ENCODE measurements at places on chromosomes 11 and 22.

- no peak for DNase-seq
Measured at GRCh38 chr22:41117127-41117965, 25.0 kb downstream of the EP300 start.

DNA sequence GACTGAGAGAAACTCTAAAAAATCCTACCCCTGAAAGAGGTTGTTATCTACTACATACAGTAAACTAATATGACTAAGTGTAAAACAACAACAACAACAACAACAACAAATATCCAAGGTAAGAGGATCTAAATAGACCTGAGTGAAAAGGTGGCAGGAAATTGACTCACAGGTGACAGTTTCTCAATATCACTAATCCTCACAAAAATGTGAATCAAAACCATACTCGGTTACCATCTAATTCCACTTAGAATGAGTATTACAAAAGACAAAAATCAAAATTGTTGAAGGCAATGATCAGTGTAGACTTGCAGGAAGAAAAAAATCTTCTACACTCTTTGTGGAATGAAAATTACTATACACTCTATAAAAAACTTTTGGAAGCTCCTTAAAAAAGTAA is 17.5 kb downstream of the RGL4 start:
- DNase-seq = no peak

DNA sequence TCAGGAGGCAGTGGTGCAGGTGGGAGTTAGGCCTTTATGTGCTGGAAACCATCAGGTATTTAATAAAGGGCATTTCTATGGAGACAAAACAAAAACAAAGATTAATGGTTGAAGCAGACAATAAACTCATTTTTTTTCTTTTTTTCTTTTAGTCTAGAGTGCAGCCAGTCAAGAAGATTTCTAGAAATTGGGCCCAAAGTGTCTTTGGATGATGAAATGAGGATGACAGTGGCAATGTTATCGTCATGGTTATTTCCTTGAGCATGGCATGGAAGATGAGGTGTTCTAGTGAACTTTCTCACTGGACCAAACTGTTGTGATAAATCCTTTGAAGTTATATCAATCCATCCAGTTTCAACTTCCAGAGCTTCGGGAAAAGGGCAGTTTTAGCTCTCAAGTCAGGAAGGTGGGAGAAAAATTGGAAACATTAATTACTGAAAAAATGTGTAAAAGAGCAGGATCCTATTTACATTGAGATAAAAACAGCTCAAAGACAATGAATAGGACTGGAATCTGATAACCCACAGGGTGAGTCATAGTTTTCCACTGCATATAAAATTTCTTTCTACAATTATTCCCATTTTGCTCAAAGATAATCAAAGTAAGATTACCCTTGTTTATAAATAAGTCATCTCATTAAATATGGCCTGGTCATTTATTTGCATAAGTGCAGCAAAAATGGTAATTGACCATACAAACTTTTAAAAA is 33.0 kb downstream of the PRR5L start:
- DNase-seq = no peak

DNA sequence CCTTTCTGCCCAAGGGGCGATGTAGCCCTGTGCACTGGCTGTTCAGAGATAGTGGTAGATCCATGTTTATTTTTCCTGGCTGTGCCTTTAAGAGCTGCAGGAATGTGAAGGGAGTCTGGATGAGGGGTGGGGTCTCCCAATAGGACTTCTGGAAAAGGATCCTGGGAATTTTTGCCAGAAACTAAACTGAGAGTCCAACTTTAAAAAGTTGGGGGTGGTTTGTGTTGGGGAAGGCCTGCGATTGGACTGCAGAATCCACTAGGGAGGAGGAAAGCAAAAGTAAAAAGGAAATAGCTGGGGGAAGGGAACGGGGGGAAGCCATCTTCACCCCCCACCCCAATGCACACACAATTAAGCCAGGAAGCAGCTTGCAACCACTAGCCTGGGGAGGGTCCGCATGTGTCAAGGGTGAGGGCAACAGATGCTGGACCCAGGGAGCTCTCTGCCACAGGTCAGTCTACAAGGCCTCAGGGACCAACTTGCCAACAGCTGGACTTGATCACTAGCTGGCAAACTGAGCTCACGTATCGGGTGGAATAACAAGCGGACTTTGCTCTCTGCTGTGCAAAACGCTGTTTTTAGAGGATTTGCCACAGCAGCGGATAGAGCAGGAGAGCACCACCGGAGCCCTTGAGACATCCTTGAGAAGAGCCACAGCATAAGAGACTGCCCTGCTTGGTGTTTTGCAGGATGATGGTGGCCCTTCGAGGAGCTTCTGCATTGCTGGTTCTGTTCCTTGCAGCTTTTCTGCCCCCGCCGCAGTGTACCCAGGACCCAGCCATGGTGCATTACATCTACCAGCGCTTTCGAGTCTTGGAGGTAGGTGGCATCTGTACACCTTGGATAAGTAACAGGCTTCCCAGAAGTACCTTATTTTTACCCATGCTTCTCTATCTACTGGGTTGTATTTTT is at the start of gene OLFML1:
Gene OLFML1 (plus strand): TSS at position 321 of the 912 bp plus-strand sequence. CDS start 370 bp downstream, at position 691.
- no peak for DNase-seq

DNA sequence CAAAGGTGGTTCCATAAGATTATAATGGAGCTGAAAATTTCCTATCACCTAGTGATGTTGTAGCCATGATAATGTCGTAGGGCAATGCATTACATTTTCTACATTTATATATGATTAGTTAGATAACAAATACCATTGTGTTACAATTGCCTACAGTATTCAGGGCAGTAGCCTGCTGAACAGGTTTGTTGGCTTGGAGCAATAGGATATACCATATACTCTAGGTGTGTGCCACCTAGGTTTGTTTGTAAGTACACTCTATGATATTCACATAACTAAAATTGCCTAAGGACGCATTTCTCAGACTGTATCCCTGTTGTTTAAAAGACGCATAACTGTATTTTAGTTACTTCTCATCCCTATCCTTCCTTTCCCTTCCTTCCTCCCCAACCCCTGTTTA is 13.6 kb downstream of the PLEKHB1 start:
- no peak for DNase-seq

DNA sequence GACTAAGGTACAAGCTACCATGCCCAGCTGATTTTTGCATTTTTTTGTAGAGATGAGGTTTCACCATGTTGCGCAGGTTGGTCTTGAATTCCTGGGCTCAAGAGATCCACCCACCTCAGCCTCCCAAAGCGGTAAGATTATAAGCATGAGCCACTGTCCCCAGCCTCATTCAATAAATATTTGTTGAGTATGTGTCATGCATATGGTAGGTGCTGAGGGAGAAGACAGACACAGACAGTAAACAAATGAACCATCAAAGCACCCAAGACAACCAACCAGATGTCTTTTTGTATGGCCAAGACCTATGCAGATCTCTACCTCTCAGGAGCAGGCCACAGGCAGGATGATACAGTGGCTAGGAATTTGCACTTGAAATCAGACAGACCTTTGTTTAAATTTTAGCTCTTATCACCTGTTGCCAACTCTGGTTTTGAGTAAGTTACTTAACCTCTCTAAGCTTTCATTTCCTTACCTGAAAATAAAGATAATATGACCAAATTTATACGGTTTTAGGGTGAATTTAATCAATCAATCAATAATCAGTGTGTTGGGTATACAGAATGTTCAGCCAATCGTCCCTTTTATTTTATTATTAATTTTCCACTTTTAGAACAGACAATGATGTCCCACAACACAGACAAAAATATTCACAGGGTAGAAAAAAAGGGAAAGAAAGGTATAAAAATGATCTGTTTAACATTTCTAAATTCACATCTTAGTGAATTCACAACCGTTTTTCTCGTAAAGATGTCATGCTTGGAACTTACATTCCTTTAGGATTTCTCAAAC is 128.2 kb downstream of the SGSM3 start:
- no peak for DNase-seq

DNA sequence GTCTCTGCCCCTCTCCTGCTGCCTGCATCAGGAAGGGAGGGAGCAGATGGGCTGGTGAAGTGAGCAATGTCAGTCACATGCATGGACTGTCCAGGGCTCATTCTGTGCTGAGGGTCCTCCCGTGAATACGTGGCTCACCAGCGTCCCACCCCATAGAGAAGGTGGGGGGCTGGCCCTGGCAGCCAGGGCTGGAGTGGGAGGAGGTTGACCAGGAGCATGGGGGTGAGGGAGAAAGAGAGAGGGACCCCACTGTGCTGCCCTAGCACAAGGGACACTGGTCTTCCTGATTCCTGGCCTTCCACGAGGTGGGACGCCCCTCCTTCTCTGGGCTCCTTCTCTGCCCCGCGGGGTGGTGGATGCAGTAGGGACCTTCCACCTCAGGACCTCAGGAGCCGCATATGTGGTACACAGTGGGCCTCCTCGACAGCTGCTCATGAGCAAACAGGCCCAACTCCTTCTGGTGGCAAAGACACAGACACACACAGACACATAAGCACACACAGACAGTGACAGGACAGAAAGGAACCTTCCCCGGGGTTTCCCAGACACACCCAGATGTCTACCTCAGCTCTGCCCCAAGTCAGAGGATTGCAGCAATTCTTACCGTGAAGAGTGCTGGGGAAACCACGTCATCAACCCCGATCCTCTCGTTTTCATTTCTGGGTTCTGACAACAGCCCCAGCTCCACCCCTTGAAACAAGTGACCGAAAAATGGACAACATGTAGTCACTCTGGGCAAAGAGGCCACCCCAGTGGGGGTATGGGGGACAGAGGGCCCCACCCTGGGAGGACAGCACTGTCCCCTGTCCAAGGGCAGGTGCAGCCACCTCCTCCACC is 3.6 kb upstream of the APOBEC3A start:
- no peak for DNase-seq

DNA sequence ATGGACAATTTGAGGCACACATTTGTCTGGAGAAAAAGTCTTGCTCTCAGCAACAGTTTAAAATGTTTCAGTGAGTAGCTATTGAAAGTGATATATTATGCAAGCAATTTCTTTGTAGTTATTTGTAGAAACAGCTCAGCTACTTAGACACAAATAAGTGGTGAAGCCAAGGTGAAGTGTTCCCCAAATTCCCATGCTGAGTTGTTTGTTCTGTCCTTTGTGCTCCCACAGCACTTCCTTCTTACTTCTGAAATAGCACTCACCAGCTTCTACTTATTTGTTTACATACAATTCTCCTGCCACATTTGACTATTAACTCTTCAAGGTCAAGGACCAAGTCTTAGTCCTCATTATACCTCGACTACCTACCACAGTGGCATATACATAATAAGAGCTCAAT is 638.6 kb upstream of the LRRC4C start:
- DNase-seq = no peak

- peak; percentile 32 for DNase-seq
Measured at GRCh38 chr11:5004424-5005274, 10.0 kb downstream of the OR51L1 start.

GRCh38 chr11:88174709-88175568 is at the start of gene RAB38:
Gene RAB38, minus strand, starts transcription at chr11:88175443. Its CDS starts 59 bp downstream, at chr11:88175384.
- no peak for DNase-seq

GRCh38 chr11:100878474-100878873 is 191.4 kb downstream of the ARHGAP42 start:
- DNase-seq = no peak

DNA sequence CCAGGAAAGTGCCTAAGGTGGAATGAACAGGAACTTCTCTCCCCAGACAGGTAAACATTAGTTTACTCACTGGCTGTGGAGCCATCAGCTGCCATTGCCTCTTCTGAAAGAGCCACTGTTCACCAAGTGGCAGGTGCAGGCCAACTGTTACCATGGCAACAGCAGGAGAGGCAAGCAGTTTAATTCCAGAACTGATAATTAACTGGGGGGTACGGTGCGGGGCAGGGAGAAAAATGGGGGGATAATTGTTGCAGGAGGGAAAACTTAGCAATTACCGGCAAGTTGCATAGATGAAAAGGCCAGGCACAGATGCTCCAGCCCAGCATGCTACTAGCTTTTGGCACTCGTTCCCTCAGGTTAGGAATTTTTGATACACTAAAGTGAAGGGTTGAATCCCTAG is 85.1 kb downstream of the TRIM44 start:
- DNase-seq = no peak

DNA sequence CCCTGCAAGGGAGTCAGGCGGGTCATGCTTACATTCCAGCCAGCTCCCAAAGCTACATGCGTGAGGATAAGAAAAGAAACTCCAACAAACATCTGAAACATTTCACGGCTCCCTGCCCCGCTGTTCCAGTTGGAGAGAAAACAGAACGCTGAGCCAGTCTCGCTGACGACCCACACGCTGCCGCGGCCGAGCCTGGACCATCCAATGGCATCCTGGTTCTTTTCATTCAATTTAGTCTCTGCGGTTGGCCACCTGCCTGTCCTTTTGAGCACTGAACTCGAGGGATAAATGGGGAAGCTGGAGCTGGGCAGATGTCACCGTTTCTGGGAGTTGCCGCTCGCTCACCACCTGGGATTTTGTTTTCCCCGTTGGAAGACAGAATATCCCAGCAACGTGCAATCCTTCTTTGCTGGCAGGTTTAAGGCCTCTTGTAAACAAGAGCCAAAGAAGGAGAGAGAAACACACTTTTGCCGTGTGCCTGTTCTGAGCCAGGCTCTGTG is 45.3 kb upstream of the SHISAL1 start:
- no peak for DNase-seq

DNA sequence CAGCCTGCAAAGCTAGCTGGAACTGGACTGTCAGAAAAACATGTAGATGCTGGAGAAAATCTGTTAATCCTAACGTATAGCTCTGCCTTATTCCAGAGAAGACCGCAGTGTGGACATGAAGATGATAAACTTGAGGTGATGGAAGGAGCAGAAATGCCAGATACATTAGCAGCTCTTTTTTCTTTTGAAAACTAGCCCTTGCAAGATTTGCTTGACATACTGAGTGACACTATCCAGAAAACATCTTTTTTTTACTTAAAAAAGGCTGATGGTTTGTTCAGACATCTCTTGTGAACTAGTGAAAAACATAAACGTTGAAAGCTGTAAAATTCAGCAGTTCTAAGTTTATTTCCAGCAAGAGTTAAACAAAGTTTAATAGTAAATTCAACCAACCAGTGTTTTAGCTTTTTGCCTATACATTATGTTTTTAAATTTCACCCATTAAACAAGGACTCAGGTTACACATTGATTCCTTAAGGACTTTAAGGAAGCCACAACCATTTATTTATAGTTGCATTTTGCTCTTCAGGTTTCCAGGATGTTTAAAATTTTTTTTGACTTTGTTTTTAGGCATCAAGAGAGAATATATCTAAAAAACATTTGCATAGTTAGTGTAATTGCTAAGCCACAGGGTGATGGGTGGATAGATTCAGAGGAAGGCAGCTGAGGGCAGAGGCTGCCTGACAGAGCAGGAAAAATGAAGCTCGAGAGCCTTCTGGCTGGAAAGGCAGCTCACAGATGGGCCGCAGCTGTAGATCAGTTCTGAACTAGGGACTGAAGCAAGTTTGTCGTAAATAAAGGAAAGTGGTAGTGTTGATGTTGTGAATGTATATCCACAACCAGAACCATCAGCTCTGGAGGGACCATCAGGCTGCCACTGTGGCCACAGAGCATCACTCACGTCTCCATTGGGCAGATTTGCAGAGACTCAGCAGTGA is 9.5 kb downstream of the SNAP29 start:
- DNase-seq = no peak

GRCh38 chr22:38305471-38306448 is 11.5 kb downstream of the CSNK1E start:
- DNase-seq = no peak

All from substantia nigra (tissue), 51 donors.